IPS DF 19.7 (cell line): ENCODE measurements at places on chromosomes 4 and X.

DNA sequence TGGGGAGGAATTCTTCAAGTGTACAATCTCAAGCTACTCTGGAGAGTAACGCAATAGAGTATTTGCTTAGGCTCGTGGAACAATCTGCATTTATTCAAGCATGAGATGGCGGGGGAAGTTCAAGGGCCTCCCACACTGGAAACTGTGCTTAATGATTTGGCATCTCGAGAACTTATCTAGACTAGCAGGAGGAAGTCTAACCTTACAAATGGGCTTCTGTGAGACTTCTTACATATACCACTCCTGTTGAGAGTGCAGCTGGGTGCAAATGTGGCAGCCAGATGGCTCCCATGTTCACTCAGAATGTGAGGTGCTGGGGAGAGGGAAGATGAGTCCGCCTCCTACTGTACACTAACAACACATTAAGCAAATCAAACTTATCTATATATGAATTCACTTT lies 29.3 kb upstream of the PTPN13 start:
- DNase-seq, result no peak

- no peak for DNase-seq
Measured at GRCh38 chrX:134840370-134840769, 150.4 kb upstream of the SMIM10 start.

- DNase-seq, result no peak
Measured at GRCh38 chr4:38177035-38177546, 216.9 kb downstream of the PTTG2 start.

DNA sequence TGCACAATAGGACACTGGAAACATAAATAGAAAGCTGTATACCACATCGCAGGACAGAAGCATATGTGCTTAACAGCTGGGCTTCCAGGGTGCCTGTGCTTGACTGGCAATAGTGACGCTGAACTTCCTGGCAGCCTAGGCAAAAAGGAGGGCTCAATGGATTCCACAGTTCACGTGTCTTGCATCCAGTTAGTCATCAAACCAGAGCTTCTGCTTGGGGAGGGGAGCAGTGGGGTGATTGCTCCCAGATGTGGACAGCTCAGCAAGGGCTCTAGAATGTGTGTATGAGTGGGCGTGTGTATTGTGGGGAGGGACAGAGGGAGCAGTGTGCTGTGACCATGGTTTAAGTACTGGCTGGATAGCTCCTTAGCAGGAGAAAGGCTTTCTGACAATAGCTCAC lies 2.3 kb downstream of the PRRG3 start:
- DNase-seq, result no peak

- no peak for DNase-seq
Measured at GRCh38 chrX:147912093-147912801, 528 bp downstream of the FMR1 start.

- DNase-seq, result no peak
Measured at GRCh38 chr4:19707876-19708275, 543.8 kb upstream of the SLIT2 start.

- no peak for DNase-seq
Measured at GRCh38 chr4:47664051-47664826, 173.6 kb downstream of the CORIN start.

- no peak for DNase-seq
Measured at GRCh38 chrX:121256647-121257046, 209.2 kb downstream of the GLUD2 start.
